HFFc6 (cell line): ENCODE measurements at places on chromosomes 4 and X. TPM values are rescaled to one million over a fixed set of nuclear protein-coding genes. Genes with fewer than 3 reads are reported as not detected.

DNA sequence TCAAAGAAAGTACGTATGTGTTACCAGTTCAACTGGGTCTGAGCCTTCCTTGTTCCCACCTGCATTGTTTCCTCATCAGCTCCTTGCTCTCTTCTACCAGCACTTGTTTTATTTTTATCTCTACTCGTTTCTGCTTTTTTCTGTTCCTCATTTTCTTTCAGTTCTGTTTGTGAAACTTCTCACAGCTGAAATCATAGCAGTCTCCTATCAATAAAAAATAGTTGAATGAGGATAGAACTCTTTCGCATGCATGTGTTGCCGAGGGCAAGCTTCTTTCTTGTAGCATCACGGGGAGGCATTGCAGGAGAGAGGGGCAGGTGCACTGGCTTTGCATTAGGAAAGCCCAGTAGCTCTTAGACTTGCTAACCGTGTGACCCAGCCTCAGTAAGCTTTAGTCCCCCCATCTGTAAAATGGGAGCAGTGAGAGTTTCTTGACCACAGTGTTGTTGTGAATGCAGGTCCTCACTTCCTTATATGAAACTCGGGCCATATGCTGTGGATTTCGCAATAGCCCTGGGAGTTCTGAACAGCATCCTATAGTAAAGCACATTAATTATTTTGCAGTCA, 24.7 kb downstream of the OFD1 start:
- no peak for DNase-seq

GRCh38 chrX:31464306-31464915, 392.6 kb upstream of the FTHL17 start:
- DNase-seq = no peak

Gene NFXL1
- total RNA-seq = 7.8 to 8.4 TPM (median 8.1 TPM) in 3 replicates

GRCh38 chrX:30275498-30275897, 28.6 kb downstream of the MAGEB1 start:
- DNase-seq = no peak

- no peak for DNase-seq
These were observed 19.1 kb downstream of the MAGED2 start for GRCh38 chrX:54826598-54826997.

Gene PPP2R2C
- total RNA-seq = 0.05 to 0.24 TPM in 2 of 3 replicates, not detected in the other

DNA sequence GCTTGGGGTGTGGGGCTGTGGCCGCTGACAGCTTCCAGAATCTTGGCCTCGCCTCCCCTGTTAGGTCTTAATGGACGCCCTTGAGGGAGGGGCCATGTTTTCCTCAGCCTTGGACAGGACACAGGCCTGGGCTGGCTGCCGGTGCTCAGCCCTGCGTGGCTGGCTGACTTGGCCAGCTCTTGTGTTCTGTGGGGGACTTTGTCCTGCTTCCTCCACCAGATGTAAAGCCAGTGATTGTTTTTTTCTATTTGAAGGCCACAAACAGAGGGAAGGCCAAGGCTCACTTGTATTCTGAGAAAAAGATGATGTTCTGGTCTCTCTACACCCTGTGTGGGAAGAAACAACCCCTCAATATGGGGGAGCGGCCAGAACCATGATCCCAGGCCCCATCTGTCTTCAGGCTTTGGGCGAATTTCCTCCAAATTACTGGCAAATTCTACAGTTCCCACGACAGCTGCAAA, 71.3 kb downstream of the HTRA3 start:
- DNase-seq = no peak

GRCh38 chr4:101356928-101357327, 9.6 kb upstream of the PPP3CA start:
- DNase-seq = peak; percentile 93

DNA sequence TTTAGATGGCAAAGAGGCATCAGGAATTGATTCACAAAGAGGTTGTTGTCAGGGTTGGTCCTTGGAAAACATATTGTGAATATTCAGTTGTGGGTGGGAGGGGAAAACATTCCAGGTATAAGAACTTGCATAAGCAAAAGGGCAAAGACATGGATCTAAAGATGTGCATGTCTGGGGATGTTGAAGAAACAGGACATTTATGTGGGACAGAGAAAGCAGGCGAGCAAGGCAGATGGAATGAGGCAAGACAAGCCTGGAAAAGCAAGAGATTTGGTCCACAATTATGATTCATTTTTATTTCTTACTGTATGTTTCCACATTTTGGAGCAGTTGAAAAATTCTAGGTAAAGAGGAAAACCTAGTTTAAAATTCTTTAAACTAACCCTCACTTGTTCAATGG, 134.9 kb upstream of the CXXC4 start:
- no peak for DNase-seq

- DNase-seq = no peak
These were observed 46.7 kb upstream of the MXRA5 start for GRCh38 chrX:3393178-3393577.

- no peak for DNase-seq
These were observed 239.6 kb downstream of the PPP1R2C start for GRCh38 chrX:42538405-42538804.

DNA sequence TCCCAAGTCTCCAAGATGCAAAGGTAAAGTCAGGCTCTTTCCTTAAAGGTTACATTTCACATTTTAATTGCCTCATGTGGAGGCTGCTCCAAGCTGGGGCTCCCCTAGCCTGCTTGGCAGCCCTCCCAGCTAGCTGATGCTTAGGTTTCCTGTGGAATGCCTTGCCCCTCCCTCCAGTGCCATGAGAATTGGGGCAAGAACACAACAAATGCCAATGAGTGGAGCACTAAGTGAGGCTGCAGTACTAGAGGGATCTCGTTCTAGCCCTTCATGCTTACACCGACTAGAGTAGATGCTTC, 597.7 kb downstream of the MID1IP1 start:
- no peak for DNase-seq

GRCh38 chr4:6104541-6105130, 86.4 kb upstream of the C4orf50 start:
- no peak for DNase-seq

Gene NHS
- 3.0 to 5.0 TPM (median 3.7 TPM) in 3 replicates for total RNA-seq

DNA sequence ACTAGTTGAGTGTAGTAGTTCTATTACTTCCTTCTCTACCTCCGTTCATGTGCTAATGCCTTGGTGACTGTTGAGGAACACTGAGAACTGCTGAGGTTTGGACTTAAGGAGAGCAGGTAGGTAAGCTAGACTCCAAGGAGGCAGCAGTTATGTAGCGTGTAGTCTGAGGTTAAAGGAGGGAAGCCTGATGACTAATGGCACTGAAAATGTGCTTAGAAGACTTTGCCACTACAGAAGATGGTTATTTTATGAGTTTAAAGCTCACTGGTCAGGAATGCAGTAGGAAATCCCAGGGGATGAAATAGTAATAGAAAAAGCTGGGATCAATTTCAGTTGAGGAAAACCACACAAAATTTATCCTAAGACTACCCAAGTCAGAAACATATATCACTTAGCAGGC, 1077.3 kb downstream of the RAPGEF2 start:
- DNase-seq = no peak

DNA sequence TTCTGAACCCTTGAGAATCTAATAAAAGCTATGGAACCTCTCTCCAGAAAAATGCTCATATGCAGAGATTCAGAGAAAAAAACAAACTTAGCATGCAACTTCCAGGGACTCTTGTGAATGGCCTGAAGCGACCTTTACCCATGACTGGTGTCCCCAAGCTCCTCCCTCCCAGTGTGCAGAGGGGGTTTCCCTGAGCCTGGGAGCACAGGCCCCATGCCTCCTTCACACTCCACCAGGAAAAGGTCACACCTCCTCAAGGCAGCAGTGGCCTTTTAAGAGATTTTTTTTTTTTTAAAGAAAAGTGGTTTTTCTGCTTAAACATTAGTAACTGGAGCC, 13.3 kb upstream of the UBA6 start:
- DNase-seq = no peak

Gene ARHGAP36
- total RNA-seq = not detected in 3 replicates

- no peak for DNase-seq
These were observed 24.2 kb downstream of the SLC25A4 start for GRCh38 chr4:185167234-185167633.

Gene BTK
- total RNA-seq = not detected in 3 replicates

Gene PNMA5
- total RNA-seq = not detected in 3 replicates

Gene UNC5C
- total RNA-seq = not detected in 3 replicates

- no peak for DNase-seq
These were observed 83.6 kb downstream of the GAB1 start for GRCh38 chr4:143420227-143420626.

GRCh38 chr4:71444395-71444794, 105.6 kb downstream of the SLC4A4 start:
- no peak for DNase-seq

Gene STS
- total RNA-seq = 13.8 to 16.1 TPM (median 14.2 TPM) in 3 replicates
